ENCODE measurements at places on chromosomes 7 and 10.
A peak's percentile ranks its signal among the peaks of the same experiment; 100 is the strongest.

DNA sequence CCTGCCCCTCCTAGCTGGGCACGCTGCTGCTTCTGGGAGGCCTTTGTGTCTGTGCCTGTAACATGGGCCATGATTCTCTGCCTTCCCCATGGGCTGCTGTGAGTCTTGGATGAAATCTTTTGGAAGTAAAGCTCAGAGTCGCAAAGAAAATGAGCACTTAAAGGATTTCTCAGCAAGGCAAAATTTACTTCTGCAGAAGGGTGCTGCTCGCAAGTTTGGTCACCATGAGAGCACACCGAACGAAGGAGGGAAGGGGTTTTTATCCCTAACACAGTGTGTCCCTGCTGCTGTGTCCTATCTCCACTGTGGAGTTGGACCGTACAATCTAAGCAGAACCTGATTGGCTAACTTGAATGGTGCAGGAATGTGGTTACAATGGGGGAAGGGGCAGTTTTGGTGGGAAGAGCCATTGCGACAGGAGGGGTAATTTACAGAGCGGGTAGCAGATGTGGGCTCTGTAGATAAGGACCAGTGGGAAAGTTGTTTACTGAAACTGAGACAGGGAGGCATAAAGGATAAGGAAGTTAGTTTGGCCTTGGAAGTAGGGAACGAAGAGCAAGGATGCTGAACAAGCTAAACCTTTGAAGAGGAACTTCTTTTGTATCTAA, 57.5 kb downstream of the FANK1 start:
- no peak for DNase-seq

- no peak for DNase-seq
Measured at GRCh38 chr10:13708256-13708990, 121.7 kb downstream of the PRPF18 start.

DNA sequence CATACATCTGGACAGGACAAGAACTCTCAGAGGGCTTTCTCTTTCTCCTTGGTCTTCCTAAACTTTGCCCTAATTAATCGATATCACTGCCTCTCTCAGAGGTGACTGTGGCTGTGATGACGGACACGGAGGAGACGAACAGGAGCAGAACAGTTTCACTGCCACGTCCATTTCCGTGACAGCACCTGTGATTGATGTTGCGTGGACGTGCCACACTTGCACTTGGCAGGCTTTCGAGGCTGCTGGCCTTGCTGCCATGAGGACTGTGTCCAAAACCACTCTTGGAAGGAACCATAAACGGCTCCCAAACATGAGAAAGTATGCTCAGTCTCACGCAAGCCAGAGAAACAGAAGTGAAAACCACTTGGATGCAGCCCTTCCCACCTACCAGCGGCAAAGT, 308.1 kb downstream of the DNAJB6 start:
- no peak for DNase-seq

DNA sequence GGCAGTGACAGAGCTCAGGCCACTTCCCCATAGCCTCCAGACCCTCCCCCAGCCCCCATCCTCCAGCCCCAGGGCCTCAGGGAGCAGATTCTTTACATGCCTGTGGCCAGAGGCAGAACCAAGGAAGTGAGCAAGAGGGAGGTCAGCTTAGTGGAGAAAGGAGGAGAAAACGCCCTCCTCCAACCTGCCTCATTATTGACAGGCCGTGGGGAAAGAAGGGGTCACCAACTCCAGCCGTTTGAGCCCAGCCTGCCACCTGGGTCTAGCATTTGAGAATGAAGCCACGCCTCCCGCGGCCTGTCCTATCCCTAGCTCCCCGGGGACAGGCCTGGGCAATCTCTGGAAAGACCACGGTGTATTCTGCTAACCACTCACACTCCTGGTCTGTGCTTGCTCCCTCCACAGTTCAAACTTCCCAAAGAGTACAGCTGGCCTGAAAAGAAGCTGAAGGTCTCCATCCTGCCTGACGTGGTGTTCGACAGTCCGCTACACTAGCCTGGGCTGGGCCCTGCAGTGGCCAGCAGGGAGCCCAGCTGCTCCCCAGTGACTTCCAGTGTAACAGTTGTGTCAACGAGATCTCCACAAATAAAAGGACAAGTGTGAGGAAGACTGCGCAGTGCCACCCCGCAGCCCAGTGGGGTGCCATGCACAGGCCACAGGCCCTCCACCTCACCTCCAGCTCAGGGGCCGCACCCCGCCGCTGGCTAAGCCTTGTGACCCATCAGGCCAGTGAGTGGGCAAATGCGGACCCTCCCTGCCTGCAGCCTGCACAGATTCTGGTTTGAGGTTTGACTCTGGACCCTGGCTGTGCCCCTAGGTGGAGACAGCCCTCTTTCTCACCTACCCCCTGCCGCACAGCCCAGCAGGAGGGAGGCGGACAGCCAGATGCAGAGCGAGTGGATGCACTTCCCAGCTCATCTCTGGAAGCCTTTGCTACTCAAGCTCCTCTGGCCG, 14.3 kb upstream of the TRIM8 start:
- DNase-seq, result peak; percentile 81

GRCh38 chr10:79052291-79053080, 16.3 kb upstream of the ZMIZ1 start:
- peak; percentile 54 for DNase-seq

GRCh38 chr10:99872367-99873162, 90.1 kb downstream of the ABCC2 start:
- no peak for DNase-seq

DNA sequence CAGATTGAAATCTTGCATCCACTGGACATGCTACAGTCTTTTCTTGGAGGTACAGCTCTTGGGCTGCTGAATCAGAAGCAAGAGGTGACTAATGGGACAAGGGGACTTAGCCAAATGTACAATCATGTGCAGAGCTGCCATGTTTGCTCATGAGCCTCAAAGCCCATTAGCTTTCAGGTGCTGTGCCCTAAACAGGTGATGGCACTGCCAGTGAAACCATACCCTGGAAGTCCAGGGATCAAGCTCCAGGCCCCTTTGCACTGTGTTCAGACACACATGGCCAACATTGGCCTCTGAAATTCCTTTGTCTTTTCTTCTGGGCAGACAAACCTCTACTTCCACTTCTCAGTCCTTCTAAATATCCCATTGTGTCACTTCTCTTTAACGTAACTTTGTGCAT, 328.2 kb downstream of the GRID1 start:
- no peak for DNase-seq

DNA sequence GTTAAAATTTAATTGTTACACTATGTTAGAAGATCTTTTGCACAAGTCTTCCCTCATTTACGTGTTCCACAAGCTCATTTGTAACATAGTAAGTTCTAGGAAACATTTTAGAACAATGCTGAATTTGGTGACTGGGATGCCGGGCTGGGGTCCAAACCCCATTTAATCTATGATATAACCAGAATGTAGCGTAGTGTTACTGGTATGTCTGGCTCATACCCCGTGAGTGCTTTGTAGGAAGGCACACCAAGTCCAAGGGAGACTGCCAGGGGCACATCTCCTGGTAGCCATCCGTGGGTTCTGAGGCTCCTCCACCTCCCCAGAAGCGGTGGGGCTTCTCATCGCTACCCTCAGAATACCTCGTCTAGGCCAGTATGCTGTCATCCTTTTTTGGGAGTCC, 21.3 kb upstream of the TMEM236 start:
- DNase-seq, result no peak

DNA sequence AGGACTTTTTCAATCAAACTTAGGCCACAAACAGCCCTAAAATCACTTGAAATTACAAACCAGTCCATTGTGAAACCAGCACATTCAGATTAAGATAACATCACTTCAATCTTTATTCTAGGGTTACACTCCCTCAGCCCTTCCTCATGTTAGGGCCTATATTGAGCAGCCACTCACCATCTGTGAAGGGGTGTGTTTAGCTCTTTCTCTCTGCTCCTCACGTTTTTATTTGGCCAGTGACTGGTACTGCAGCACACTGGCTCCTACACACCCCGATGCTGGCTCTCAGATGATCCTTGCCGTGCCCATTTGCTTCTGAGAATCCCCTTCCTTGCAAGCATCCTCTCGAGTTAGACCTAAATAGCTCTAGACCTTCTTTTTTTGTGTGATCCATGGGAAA, 604.5 kb downstream of the INHBA start:
- no peak for DNase-seq

DNA sequence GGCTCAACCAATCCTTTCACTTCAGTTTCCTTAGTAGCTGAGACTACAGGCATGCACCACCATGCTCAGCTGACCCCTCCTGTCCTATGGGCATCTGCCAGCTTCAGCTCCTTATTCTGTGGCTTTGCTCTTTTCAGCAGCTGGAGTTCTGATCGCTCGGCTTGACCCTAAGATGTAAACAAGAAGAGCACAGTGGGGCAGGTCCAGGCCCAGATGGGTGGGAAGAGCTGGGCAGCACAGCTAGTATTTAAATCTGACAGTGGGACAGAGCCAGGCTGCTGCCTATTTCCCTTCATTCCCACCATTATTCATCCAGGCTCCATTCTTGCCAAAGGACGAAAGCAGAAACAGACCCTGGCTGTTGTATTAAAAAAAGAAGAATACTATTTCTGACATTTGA, 494.9 kb upstream of the PODXL start:
- no peak for DNase-seq

- DNase-seq, result no peak
Measured at GRCh38 chr10:117757086-117757720, 214.7 kb downstream of the EMX2 start.

- DNase-seq, result no peak
Measured at GRCh38 chr10:110744782-110745181, 100.6 kb downstream of the RBM20 start.

DNA sequence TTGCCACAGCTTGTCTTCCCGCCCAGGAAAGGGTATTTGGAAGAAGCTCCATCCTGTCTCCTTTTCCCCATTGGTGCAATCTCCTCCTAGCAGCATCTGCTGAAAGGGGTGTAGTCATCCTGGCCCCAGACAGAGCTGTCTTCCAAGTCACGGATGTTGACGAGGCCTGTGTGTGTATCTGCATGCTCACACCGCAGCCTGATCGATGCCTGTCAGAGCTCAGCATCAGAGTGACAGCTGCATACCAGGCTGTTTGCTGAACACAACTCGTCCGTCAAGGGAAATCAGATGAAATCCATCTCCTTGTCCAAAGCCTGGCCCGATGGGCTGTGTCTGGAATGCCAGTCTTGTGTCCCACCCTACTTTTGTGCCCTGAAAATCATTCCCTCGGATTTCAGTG, 21.2 kb upstream of the LRRC4 start:
- no peak for DNase-seq

- DNase-seq, result no peak
Measured at GRCh38 chr10:52451817-52452216, 137.7 kb downstream of the DKK1 start.

GRCh38 chr7:88888684-88889083, 93.1 kb upstream of the TEX47 start:
- no peak for DNase-seq

DNA sequence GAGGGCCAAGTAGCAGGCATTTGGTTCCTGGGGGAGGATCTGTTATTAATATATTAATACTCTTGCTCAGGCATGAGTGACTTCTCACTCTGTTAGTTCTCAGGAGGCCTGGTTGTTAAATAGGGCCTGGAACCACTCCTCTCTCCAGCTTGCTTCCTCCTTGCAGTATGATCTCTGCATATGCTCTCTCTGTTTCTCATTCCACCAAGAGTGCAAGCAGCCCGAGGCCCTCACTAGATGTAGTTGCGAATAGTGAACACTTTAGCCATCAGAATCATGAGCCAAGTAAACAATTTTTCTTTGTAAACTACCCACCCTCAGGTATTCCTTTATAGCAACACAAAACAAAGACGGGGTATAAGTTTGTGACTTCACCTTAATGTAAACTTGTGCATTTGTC, 784.3 kb downstream of the DNAJB9 start:
- no peak for DNase-seq

GRCh38 chr7:120996988-120997345, 8.5 kb downstream of the CPED1 start:
- DNase-seq, result no peak

GRCh38 chr7:166338-167060, 25.9 kb upstream of the FAM20C start:
- no peak for DNase-seq

DNA sequence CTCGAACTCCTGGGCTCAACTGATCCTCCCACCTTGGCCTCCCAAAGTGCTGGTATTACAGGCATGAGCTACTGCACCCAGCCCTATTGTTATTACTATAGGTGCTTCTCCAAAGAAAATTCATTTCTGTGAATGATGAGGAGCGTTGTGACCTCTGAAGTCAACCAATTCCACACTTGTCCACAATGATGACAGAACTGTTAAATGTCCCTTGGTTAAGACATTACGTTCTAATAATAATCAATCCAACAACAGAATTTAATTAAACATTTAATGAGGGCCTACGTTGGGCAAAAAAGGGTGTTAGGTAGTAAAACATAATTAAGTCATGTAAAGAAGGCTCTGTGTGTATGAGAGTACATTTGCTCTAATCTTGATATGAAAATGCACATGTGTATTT, 18.2 kb downstream of the POLR3A start:
- DNase-seq, result no peak

- DNase-seq, result no peak
Measured at GRCh38 chr10:56181607-56182006, 179.5 kb downstream of the ZWINT start.

DNA sequence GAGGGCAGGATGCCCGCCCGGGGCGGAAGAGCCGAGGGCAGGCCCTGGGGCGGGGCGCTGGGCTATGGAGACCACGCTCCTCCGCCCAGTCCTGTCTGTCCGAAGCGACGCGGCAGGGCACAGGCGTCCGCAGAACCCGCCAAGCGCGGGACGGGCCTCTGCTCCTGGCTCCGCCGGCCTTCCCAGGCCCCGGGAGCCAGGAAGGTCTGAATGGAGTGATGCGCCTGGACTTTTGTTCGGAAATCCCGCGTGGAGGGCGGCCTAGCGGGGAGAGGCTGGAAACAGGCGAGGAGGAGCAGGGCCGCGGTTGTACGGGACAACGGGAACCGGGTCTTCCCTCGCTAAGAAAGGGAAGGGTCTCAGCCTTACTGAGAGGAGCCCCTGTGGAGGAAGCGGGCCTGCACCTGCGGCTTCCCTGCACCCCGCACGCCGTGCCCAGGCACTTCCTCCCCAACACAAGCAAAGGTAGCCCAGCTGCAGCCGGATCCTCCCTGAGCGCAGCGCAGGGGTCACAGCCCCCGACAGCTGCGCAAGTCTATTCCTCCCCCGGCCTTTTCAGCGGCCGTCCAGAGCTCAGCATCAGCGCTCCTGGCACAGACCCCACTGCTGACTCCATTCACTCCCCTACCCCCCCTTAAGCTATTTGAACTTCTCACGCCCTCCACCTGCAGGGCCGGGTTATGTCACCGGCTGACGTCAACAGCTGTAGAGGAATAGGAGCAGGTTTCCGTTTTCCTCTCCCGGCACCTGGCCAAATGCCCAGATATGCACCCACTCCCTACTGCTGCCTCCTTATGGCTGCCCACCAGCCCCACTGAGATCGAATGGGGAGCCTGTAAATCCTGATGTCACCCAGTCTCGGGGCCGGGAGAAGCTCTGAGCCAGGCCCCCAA, 143.2 kb upstream of the RET start:
- DNase-seq, result no peak

- no peak for DNase-seq
Measured at GRCh38 chr7:148894591-148894990, 10.5 kb upstream of the EZH2 start.

DNA sequence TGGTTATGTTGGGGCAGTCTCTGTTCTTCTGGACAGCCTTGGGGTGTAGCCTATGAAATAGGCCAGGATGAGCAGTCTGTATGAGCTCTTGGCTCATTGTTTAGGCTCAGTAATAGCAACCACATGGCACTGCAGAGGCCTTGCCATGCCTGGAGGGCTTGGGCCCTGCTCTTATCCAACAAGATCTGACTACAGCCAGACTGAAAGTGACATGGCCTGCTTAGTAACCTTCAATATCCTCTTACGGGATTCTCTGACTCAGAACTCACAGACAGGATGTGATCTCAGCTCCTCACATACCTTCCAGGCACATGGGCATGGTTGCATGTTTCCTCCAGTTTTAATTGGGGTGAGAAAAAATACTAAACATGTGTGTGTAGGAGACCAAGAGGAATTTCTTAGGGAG, 289.3 kb downstream of the PTEN start:
- DNase-seq, result peak; percentile 21
